A673 (cell line): ENCODE measurements at places on chromosomes 5 and 9. TPM values are rescaled to one million over a fixed set of nuclear protein-coding genes. Genes with fewer than 3 reads are reported as not detected.
A peak's percentile ranks its signal among the peaks of the same experiment; 100 is the strongest.

DNA sequence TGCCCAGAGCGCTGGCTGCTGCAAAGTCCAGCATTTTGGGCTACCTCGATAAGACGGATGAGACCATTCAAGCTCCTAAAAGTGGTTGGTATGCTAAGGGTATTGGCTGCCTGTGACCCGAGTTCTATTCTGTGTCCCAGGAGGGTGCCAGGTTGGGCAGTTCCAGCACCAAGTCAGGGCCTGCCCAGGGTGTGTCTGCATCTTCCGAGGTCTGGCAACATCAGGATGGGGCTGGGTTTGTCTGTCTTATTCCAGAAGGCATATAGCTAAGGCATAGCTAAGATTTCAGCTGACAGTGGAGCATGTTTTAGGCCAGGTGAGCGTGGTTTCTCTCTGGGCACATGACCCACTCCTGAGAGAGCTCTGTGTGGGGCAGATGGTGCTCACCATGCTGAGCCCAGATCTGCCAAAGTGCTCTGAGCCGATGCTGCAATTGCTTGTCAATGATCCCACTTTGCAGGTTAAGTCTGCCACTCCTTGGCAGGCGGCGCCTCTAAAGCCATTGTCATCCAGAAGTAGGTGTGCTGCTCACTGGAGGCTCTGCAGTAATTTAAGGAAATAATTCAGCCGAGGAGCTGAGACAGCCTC lies 7.8 kb downstream of the SLC9A3 start:
- no peak for DNase-seq

Gene FOXD4L4
- 0.17 TPM in 1 of 2 replicates, not detected in the other for total RNA-seq

- no peak for DNase-seq
Measured at GRCh38 chr9:86096386-86096785, 3.0 kb downstream of the GOLM1 start.

GRCh38 chr5:78293851-78294247 lies 649 bp downstream of the AP3B1 start:
- DNase-seq: peak; percentile 9

GRCh38 chr9:121499427-121500164 lies at the start of gene GGTA1:
Gene GGTA1, minus strand, starts transcription at chr9:121499844. Its CDS starts 31,922 bp downstream, at chr9:121467922.
- peak; percentile 31 for DNase-seq

Gene CDH6
- total RNA-seq: 3.6 and 4.1 TPM in 2 replicates

- no peak for DNase-seq
Measured at GRCh38 chr5:947626-948471, 55.2 kb downstream of the TRIP13 start.

- no peak for DNase-seq
Measured at GRCh38 chr5:62812621-62813255, 234.1 kb downstream of the LRRC70 start.

DNA sequence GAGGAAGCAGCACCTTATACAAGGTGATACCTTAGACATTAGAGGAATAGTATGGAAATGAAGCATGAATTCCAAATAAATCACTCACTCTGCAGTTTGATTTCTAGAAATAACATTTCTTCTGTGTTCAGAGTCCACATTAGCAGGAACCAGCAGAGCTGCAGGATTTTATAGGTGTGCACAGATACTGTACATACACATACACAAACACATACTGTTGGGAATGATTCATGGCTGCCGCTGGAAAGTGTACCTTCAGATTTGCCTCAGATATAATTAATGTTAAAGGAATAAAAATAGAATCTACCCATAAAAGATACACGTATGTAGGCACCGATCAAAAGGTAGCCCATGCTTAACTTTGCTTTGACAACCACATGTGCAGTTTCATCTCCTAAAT lies 578.1 kb downstream of the CSNK1G3 start:
- DNase-seq: no peak

DNA sequence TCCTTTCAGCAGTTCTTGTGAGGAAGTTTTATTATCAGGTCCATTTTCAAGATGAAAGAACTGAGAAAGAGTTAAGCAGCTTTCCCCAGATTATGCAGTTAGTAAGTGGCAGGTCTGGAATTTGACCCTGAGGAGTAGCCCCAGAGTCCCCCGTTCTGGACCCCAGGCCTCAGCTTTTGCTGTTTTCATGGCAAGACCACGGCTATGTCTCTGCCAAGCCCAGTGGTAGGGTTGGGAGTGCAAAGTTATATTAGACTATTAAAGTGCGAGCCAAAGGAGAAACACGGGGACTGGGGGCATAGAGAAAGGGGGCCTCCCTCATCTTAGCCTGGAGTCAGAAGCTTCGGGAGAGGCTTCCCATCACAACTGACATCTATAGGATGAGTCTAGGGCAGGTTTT lies 19.3 kb upstream of the ORM1 start:
- DNase-seq: no peak

Gene CCL19
- not detected in 2 replicates for total RNA-seq

GRCh38 chr5:150623152-150623877 lies 17.1 kb upstream of the SYNPO start:
- DNase-seq: no peak
